ENCODE measurements at places on chromosomes 1 and 21. TPM values are rescaled to one million over a fixed set of nuclear protein-coding genes. Genes with fewer than 3 reads are reported as not detected.

DNA sequence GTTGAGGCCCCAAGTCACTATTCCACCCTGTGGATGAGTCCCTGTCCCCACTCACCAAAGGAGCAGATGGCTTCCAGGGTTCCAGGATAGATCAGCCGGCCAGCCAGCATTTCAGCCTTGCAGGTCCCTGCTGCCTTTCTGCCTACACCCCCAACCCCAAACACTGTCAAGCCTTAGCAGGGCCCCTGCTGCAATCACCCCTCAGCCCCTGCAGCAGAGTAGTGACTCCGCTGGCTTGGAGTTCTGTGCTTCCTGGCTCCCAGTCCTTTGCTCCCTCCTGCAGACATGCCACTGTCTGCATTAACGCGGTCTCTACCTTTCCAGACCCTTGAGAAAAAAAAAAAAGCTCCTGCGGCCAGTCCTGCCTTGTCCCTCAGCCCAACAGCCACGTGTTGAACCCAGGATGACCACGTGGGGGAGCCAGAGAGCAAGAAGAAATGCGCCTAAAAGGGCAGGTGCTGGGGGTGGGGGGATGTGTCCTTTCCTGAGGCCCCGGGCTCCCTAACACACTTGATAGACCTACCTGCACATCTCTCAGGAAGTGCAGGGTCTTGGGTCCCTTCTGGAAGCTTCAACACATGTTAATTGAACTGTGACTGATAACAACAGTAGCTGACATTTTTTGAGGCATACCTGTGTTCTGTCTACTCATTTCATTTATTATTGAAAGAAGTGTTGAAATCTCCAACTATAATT, 37.4 kb downstream of the RASSF5 start:
- peak; percentile 85 for DNase-seq

DNA sequence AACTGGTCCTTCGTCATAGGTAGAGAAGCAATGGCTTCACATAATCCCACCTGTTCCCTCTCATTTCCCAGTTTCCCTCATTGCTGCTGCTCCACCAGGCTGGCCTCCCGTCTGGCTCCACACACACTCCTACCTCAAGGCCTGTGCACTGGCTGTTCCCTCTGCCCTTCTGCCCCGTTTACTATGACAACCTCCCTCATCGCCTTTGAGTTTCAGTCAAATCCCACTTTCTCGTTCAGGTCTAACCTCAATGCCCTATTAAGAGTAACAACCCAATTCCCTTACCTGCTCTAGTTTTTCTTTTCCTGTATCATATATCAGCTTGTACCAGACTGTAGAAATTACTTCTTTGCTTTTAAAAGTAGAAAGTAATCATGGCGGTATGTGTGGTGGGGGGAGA, 589.7 kb downstream of the SMYD3 start:
- no peak for DNase-seq

DNA sequence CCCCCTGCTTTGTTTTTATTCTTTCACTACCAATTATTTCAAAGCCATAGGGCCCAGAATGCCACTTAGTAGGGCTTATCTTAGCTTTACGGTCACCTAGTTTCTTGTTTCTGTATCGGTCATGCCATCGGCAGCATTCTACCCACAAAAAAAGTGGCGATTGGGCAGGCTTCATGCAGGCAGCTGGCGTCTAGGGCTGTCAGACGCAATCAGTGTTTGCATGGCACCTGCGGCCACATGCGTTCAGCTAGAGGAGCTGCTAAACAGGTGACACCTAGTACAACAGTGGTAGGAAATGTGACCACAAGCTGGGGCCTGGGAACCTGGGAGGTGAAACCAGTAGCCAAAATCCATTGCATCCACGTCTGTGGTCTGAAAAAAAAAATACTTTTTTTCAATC, 262.7 kb downstream of the PBX1 start:
- no peak for DNase-seq

- no peak for DNase-seq
Measured at GRCh38 chr1:5770981-5771765, 221.1 kb downstream of the NPHP4 start.

GRCh38 chr1:179825206-179825605, 52.4 kb downstream of the TOR1AIP2 start:
- no peak for DNase-seq

GRCh38 chr1:232132572-232132971, 497.4 kb downstream of the SIPA1L2 start:
- no peak for DNase-seq

DNA sequence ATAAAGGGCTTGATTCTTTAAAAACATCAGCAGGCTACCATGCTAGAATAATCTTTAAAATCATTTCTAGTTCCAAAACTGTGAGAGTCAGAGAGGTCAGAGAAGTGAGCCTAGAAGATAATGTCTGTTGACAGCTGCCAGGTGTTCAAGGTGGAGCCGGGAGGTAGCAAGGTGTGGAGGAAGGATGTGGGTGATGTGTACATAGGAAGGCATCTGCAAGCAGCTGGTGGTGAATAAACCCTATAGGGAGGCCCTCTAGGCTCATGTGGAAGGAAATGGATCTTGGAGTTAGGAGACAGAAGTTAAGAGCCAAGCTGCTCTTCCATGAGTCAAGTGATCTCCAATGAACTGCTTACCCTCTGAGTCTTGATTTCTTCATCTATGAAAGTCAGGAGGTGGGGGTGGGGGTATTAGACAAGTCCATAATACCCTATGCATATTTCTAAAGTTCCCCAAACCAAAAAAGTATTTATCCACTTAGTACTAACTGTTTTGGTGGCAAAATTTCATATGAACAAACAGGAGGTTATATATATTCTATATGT, 266.3 kb downstream of the RHOU start:
- no peak for DNase-seq

GRCh38 chr1:16151196-16151994, 4.5 kb downstream of the EPHA2 start:
- no peak for DNase-seq

- DNase-seq: no peak
Measured at GRCh38 chr1:68347415-68347814, 102.3 kb downstream of the RPE65 start.

GRCh38 chr21:36948686-36949085, 17.8 kb downstream of the HLCS start:
- DNase-seq: no peak

DNA sequence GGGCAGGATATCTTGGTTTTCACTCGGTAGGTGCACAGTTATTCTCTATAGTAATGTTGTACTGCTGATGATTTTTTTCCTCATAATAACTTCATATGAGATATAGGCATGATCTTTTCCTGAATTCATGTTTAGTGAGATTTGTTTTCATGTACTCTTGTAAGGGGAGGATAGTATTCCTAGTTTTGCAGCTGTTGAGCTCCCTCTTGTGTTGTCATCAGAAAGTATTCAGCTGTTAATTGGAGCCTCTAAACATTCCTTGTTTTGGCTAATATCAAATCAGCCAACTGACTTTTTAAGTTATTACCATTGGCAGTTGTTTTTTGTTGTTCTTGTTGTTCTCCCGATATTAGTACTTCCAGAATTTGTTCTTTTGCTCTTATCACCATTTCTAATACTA, 24.4 kb downstream of the OR10R2 start:
- no peak for DNase-seq

DNA sequence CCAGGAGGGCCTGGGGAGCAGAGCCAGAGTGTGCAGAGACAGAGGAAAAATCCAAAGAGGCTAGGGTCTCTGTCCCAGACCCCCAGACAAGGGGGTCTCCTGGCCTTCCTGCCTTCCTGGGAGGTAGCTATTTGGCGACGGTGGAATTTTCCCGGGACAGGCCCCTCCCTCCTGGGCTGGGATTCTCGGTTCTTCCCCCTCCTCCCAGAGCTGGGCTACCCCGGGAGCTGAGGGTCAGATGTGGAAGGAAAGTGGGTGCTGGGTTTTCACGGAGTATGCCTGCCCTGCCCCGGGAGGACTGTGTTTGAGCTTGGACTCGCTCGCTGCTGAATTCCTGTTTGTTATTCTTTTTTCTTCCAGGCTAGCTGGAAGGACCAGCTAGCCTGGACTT, 759 bp downstream of the AMPD2 start:
- peak; percentile 66 for DNase-seq

DNA sequence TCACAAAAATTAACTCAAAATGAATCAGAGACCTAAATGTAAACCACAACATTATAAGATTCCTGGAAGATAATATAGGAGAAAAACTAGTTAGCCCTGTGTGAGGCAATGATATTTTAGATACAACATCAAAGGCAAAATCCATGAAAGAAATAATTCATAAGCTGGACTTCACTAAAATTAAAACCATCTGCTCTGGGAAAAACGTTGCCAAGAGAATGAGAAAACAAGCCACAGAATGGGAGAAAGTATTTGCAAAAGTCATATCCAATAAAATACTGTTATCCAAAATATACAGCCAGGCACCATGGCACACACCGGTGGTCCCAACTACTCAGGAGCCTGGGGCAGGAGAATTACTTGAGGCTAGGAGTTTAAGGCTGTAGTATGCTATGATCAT, 70.3 kb downstream of the SYF2 start:
- DNase-seq: no peak

DNA sequence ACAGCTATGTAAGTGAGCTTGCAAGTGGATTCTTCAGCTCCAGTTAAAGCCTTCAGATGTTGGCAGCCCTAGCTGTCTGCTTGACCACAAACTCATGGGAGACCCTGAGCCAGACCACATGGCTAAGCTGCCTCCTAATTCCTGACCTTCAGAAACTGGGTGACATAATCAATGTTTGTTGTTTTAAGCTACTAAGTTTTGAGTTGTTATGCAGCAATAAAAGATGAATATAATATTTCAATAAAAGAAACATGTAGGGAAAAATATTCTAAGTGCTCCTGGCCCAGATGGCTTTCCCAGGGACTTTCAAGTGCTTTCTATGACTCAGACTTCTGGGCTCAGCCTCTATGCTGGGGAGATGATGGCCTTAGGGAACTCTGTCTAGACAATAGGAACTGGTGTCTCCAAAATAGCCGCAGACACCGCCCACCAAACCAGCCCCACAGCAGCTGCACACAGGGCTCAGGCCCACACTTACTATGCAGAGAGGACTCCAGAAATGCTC, 20.3 kb upstream of the AZIN2 start:
- peak; percentile 69 for DNase-seq

GRCh38 chr1:220454155-220454777, 73.7 kb upstream of the MARK1 start:
- DNase-seq: no peak

GRCh38 chr21:34519016-34519415, 7.0 kb upstream of the KCNE1 start:
- no peak for DNase-seq

DNA sequence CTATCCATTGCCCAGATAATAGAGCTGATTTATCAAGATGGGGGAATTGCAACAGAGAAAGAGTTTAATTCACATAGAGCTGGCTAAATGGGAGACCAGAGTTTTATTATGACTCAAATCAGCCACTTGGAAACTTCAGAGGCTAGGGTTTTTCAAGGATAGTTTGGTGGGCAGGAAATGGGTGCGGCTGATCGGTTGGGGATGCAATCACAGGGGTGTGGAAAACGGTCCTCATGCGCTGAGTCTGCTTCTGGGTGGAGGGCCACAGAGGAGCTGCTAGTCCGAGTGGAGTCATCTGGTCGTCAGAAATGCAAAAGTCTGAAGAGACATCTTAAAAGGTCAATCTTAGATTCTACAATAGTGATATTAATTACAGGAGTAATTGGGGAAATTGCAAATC, 32.0 kb upstream of the FAM89A start:
- DNase-seq: no peak

DNA sequence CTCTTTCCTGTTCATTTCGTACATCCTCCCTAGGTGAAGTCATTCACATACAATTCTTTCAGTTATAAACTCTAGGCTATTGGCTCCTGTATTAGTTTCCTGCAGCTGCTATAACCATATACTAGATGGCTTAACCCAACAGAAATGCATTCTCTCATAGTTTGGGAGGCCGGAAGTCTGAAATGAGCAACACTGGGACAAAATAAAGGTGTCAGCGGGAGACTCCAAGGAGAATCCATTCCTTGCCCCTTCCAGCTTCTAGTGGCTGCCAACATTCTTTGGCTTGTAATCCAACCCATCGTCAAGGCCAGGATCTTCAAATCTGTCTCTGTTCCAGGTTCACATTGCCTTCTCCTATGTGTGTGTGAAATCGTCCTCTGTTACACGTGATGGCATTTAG, 71.3 kb downstream of the TOR3A start:
- no peak for DNase-seq

GRCh38 chr1:103145449-103145848, 37.1 kb upstream of the COL11A1 start:
- no peak for DNase-seq

DNA sequence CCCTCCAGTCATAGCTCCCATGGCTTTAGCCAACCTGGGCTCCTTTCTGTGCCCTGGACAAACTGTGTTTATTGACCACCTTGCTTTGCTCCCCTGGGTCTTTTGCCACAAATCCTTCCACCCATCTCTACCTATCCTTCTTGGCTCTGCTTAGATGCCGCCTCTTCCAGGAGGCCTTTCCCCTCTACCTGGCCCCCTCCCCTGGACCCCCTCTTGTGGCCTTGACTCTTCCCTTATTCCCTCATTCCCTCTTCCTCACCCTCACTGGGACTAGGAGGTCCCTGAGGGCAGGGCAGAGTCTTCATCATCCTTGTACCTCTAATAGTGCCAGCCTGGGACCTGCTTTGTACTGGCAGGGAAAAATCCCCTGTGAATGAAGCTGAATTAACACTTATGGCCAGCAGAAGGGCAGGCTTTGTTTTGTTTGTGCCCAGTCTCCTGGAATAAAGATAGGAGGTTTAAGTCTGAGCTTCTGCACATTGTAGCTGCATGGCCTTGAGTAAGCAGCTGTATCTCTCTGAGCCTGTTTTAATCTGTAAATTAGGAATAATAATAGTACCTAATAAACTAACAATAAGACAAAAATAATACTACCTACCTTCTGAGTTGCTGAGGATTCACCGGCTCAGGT, 13.7 kb downstream of the PTPRU start:
- no peak for DNase-seq

DNA sequence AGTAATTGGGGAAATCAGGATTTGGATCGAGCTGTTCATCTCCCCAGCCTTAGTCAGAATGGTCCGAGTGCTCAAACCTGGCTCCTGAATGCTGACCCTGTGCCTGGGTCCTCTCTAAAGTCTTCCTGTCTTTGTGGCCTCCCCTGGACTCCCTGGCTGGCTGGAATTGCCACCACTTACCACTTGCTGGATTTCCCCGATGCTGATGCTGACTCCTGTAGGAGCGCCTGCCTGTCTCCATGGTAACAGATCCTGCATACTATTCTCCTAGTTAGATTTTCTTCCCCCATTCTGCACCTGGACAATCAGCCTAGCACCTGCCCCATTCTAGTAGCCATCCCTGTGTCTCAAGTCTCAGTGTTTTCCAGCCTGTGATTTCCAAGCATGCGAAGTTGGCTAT, 382.2 kb upstream of the ESRRG start:
- DNase-seq: no peak

Gene GUCA2A
- total RNA-seq: not detected

Gene ACTA1
- not detected for total RNA-seq

Gene NEGR1
- total RNA-seq: 21.4 TPM

Gene TMEM79
- 3.3 TPM for total RNA-seq

Gene KRTAP19-5
- not detected for total RNA-seq

Gene GPR37L1
- 0.06 TPM for total RNA-seq

Gene CCDC17
- 5.0 TPM for total RNA-seq

Gene C1orf94
- not detected for total RNA-seq

Gene TBX19
- total RNA-seq: 3.5 TPM

Gene BEND5
- 3.4 TPM for total RNA-seq

Gene AXDND1
- not detected for total RNA-seq

Gene PPIAL4G
- 0.20 TPM for total RNA-seq

Gene FHAD1
- total RNA-seq: 2.4 TPM

Gene FCAMR
- not detected for total RNA-seq

Gene NPL
- total RNA-seq: 44.5 TPM

Gene LCE1E
- total RNA-seq: not detected

Gene PROK1
- 0.41 TPM for total RNA-seq

Gene UBASH3A
- total RNA-seq: 1.5 TPM

Gene CD1E
- 3.8 TPM for total RNA-seq
